NCI-H226 (cell line): ENCODE measurements at places on chromosomes 2 and 18.

- no peak for DNase-seq
These were observed 374.3 kb downstream of the TMX3 start for GRCh38 chr18:68340606-68341005.

DNA sequence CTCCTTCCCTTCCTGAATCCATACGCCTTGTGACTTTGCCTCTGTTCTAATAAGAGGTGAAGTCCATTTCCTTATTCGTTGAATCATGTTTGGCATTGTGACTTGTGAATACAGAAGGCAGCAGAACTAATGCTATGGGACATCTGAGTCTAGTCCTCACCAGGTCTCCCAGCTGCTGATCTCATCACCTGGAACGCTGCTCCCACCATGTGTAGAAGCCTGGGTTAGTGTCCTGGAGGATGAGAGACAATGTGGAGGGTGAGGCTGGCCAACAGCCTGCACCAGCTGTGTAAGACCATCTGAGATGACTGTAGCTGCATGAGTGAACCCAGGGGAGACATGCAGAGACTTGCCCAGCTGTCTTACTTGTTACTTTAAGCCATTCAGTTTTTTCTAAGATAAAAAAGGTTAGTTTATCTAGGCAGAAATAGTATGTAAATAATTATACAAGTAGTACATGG, 3.5 kb upstream of the HAAO start:
- DNase-seq = no peak

DNA sequence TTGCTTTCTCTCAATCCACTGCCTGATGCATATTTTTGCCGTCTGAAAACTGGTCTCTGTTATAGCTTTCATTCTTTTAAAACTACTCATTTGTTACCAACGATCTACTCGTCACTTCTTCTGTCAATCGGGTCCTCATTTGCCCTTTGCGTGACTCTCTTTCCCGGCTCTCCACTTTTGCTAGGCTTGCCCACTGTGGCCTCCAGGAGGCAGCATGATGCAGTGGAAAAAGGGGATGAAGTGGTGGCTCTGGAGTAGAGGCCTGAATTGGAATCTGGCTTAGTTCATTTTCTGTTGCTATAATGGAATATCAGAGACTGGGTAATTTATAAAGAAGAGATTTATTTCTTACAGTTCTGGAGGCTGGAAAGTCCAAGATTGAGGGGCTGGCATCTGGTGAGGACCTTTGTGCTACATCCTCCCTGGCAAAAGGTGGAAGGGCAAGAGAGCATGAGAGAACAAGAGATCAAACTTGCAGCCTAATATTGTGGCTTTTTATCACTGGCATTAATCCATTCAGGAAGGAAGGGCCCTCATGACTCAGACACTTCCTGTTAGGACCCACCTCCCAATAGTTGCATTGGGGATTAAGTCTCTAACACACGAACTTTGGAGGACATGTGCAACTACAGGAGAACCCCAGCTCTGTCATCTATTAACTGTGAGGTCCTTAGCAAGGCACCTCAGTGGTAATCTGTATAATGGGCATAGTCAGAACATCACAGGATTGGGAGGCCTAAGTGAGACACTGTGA, 15.4 kb downstream of the GDF7 start:
- DNase-seq = no peak

DNA sequence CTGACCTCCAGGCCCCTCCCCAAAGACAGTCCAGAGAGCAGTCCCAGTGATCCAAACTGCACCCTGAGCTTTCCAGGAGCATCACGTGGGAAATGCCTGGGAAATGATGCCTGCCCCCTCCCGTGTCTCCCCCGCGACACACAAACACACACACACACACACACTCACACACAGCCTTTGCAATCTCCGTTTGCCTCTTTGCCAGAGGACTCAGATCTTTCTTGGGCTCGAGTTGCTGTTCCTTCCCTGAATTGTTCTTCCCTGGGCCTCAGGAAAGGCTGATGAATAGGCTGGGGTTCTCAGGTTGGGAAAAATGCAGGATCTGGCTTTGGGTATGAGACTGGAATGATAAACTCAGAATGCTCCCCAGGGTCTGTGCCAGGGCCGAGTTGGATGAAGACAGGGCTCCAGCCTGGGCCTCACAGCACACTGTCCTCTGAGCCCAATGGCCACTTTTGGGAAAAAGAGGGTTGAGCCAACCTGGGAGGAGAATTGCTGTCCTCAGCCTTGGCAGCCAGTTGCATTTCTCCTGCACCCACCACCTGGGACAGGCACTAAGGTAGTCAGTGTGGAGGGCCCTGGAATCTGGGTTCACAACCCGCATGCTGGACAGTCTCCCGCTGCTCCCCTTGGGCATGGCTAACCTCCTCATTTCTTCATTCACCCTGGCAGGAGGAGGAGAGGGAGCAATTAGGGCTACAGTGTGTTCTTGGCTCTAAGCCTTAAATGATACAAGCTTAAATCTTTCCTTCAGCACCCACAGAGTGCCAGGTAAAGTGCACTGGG, 43.9 kb upstream of the ATP6V1B1 start:
- no peak for DNase-seq

DNA sequence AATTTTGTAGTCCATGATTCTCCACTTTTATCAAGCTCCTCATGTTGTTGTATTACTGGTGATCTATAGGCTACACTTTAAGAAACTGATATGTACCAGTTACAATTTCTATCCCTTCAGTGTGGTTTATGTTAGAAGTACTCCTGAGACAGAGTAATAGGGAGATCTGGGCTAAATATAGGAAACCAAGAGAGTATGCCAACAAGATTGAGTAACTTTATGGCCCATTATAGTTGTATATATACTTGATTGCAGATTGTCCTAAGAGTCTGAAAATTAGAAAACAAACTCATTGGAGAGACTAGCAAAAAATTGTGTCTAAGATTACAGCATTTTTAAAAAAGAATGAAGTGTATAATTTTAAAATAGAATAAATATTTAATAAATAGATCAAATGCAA, 605.6 kb downstream of the XIRP2 start:
- no peak for DNase-seq

DNA sequence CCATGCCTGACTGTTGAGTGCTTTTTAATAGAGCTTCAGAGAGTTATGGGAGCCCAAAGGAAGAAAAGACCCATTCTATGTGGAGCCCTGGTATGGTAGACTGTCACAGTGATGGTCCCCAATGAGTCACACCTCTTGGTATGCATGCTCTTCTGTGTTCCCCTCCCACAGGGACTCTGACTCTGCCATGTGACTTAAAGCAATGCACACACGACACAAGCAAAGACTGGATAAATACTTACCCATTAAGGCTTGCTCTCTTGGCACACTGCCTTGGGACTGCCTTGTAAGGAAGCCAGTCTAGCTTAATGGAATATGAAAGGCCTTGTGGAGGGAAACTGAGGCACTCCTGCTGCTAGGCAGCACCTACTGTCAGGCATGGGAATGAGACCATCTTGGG, 16.7 kb upstream of the DTNB start:
- no peak for DNase-seq

DNA sequence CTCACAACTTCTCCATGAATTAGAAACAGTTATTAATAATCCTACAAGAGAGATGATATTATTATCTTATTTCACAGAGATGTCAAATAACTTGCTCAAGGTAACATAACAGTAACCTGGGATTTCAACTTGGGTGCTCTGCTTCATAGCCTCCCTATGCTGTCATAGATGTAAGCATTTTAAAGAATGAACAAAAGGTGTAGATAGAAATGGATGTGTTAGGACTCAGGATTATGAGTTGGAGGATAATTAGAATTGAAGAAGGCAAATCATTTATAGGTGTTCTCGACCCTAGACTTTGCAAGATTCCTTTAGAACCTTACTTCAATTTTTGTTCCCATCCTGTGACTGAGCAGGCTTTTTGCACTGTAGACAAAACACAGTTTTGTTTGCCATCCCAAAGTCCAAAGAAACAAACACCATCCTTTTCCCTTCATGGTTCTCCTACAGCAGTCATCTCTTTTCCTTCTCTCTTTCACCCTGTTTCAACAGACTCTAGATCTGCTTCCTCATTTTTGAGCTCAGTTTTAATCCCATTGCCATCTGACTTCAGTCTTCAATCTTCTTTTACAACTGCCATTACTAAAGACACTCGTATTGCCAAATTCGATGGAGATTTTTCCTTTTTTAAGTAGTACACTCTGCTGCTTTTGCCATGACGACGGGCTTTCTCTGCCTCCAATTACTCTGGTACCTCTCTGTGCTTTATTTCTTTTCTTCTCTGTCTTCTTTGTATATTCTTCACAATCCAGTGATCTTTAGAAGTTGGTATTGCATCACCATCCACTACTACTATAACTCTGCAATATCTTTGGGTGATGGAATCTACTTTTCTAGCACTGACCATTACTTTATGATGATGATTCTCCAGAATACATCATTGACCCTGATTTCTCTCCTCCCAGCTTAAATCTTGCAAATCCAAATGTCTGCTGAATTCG, 4.5 kb downstream of the HNMT start:
- DNase-seq = no peak

- DNase-seq = no peak
These were observed 1.1 kb upstream of the SPAST start for GRCh38 chr2:32061973-32062861.

GRCh38 chr2:213959589-213959988, 451.3 kb upstream of the VWC2L start:
- DNase-seq = no peak

GRCh38 chr2:122705746-122706145, 950.3 kb downstream of the TSN start:
- no peak for DNase-seq

GRCh38 chr2:11697103-11697871, 27.3 kb upstream of the NTSR2 start:
- peak; percentile 68 for DNase-seq

DNA sequence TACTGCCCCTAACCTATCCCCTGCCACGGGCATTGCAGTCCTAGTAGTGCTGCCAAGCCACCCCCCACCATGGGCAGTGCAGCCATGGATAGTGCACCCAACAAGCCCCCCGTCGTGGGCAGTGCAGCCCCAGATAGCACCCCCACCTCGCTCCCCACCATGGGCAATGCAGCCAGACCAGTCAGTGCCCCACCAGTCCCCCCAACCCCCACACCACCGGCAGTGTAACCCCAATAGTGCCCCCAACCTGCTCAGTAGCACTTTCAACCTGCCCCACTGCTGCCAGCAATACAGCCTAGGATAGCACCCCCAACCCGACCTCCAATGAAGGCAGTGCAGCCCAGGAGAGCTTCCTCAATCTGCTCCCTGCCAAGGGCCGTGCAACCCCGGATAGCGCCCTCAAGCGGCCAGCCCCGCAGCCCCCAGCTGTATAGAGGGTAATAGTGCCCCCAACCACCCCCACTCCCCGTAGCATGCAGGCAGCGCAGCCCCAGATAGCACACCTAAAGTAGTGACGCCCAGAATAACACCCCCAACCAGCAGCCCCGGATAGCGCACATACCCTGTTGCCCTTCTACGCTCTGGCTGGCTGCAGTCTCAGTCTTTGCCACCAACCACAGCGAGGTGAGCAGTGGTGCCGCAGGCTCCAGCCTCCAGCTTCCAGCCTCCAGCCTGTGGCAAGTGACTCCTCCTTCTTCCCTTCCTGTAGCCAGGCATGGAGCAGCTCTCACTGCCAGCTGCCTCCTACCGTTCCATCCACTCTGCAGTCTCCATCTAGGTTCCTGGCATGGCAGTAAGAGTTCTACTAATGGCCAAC, 45.4 kb upstream of the ANKRD62 start:
- peak; percentile 44 for DNase-seq

DNA sequence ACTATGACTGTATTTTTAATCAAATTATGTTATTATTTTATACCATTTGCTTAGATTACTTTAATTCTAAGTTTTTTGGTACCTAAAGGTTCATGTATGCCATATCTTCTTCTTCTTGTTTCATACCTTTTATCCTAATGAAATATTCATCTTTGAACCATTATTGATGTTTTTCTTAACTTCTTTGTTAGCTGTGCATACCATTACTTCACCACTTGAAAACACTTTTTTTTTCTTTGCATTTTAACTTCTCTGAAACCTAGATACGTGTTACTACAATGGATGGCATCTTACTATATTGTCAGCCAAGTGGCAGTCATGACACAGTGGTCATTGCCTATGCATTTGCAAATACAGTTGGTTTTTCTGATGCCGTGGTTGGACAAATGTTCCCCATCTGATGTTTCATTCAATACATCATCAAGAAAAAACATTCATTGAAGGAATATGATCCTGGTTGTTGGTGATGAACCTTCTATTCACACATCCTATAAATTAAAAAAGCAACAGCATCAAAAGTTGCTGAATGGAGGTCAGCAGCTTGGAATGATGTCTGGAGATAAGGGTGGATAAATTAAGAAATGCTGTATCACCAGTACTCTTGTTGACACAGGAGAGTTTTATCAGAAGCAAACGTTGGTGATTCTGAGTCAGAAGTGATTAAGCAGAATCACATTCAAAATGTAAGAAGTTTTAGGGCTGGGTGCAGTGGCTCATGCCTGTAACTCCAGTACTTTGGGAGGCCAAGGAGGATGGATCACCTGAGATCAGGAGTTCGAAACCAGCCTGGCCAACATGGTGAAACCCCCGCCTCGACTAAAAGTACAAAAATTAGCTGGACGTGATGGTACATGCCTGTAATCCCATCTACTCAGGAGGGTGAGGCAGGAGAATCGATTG, 7.4 kb downstream of the IL36A start:
- peak; percentile 91 for DNase-seq

DNA sequence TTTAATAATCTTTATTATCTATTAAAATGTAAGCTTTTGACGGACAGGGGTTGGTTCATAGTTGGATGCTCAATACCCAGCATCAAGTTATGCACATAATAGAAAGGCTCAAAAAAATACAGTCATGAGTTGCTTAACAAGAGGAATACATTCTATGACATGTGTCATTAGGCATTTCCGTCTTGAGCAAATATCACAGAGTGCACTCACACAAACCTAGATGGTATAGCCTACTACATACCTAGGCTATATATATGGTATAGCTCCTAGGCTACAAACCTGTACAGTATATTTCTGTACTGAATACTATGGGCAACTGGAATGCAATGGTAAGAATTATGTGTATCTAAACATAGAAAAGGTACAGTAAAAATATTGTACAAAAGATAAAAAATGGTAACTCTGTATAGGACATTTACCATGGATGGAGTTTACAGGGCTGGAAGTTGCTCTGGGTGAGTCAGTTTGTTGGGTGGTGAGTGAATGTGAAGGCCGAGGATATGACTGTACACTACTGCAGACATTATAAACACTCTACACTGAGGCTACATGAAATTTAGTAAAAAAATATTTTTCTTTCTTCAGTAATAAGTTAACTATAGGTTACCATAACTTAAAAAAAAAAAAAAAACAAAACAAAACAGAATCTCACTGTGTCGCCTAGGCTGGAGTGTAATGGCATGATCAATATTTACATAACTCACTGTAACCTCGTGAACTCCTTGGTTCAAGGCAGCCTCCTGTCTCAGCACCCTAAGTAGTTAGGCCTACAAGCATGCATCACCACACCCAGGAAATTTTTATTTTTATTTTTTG, 201.2 kb downstream of the NBAS start:
- DNase-seq = peak; percentile 82

GRCh38 chr2:513981-514706, 163.1 kb downstream of the TMEM18 start:
- DNase-seq = no peak

GRCh38 chr18:25734336-25734735, 356.1 kb downstream of the SS18 start:
- DNase-seq = no peak

- no peak for DNase-seq
These were observed 112.2 kb upstream of the NABP1 start for GRCh38 chr2:191565647-191566198.
